Diencephalon (tissue), 1 donor: ENCODE measurements at places on chromosomes 7 and 10. TPM values are rescaled to one million over a fixed set of nuclear protein-coding genes. Genes with fewer than 3 reads are reported as not detected.

LARP4B gene
- total RNA-seq: 37.6 TPM

FLNC gene
- total RNA-seq: 20.1 TPM

HOXA9 gene
- not detected for total RNA-seq

GRID1 gene
- 20.1 TPM for total RNA-seq

KIAA1549 gene
- total RNA-seq: 30.4 TPM

VAX1 gene
- 4.6 TPM for total RNA-seq

WNT8B gene
- 0.69 TPM for total RNA-seq

NOS3 gene
- 2.5 TPM for total RNA-seq

ICA1 gene
- total RNA-seq: 64.4 TPM

SPDYE6 gene
- not detected for total RNA-seq

CYP3A7 gene
- total RNA-seq: not detected

NKX2-3 gene
- total RNA-seq: not detected

IKZF1 gene
- total RNA-seq: 3.7 TPM

RAPGEF5 gene
- 62.7 TPM for total RNA-seq

CCDC3 gene
- 16.6 TPM for total RNA-seq

HOXA4 gene
- total RNA-seq: not detected

TAS2R41 gene
- total RNA-seq: not detected

LMOD2 gene
- not detected for total RNA-seq

FRMD4A gene
- total RNA-seq: 63.9 TPM

DEPP1 gene
- 6.2 TPM for total RNA-seq

SGMS1 gene
- 37.8 TPM for total RNA-seq

DNAJC12 gene
- 25.6 TPM for total RNA-seq

ZNF398 gene
- 25.4 TPM for total RNA-seq

PDK4 gene
- total RNA-seq: 8.3 TPM

TMEM213 gene
- total RNA-seq: not detected

LIPF gene
- not detected for total RNA-seq

CAMK2B gene
- 112 TPM for total RNA-seq

SPDYE9 gene
- not detected for total RNA-seq

EPHA1 gene
- 7.8 TPM for total RNA-seq

NPFFR1 gene
- total RNA-seq: 5.1 TPM

MYL10 gene
- not detected for total RNA-seq

AOC1 gene
- not detected for total RNA-seq

BUD23 gene
- 36.7 TPM for total RNA-seq

WEE2 gene
- total RNA-seq: 0.23 TPM

MBL2 gene
- total RNA-seq: not detected

H2BK1 gene
- total RNA-seq: not detected

CYP2C19 gene
- total RNA-seq: not detected

AGR2 gene
- 0.46 TPM for total RNA-seq

GRID2IP gene
- 2.1 TPM for total RNA-seq

TLL2 gene
- 2.1 TPM for total RNA-seq

FGL2 gene
- 2.3 TPM for total RNA-seq

CHRM2 gene
- total RNA-seq: 23.3 TPM

PTPRE gene
- total RNA-seq: 31.8 TPM

MET gene
- total RNA-seq: 2.8 TPM

FKBP9 gene
- total RNA-seq: 62.7 TPM

TBXAS1 gene
- 6.0 TPM for total RNA-seq

FRMPD2 gene
- 18.7 TPM for total RNA-seq

ACTR3C gene
- total RNA-seq: 4.6 TPM

CYP2E1 gene
- 18.0 TPM for total RNA-seq

VGF gene
- total RNA-seq: 33.2 TPM

PSTK gene
- 13.6 TPM for total RNA-seq

PLAC9 gene
- 1.4 TPM for total RNA-seq

CYP26A1 gene
- total RNA-seq: 2.1 TPM

ANKRD7 gene
- 16.8 TPM for total RNA-seq

PPP1R17 gene
- 2.8 TPM for total RNA-seq

CALHM2 gene
- 2.5 TPM for total RNA-seq

WDR86 gene
- total RNA-seq: 21.2 TPM

SHLD2 gene
- total RNA-seq: 36.9 TPM
